Right lobe of liver (tissue), 6 donors: ENCODE measurements at places on chromosomes 12 and 14. TPM values are rescaled to one million over a fixed set of nuclear protein-coding genes. Genes with fewer than 3 reads are reported as not detected.

Gene SLC38A4
- 163 TPM for total RNA-seq

Gene KCNMB4
- total RNA-seq: 0.64 TPM

Gene CLMN
- 70.6 TPM for total RNA-seq

Gene KLRD1
- 0.79 TPM for total RNA-seq

Gene HHIPL1
- 1.4 TPM for total RNA-seq
